ENCODE measurements at places on chromosomes 5 and 9.

DNA sequence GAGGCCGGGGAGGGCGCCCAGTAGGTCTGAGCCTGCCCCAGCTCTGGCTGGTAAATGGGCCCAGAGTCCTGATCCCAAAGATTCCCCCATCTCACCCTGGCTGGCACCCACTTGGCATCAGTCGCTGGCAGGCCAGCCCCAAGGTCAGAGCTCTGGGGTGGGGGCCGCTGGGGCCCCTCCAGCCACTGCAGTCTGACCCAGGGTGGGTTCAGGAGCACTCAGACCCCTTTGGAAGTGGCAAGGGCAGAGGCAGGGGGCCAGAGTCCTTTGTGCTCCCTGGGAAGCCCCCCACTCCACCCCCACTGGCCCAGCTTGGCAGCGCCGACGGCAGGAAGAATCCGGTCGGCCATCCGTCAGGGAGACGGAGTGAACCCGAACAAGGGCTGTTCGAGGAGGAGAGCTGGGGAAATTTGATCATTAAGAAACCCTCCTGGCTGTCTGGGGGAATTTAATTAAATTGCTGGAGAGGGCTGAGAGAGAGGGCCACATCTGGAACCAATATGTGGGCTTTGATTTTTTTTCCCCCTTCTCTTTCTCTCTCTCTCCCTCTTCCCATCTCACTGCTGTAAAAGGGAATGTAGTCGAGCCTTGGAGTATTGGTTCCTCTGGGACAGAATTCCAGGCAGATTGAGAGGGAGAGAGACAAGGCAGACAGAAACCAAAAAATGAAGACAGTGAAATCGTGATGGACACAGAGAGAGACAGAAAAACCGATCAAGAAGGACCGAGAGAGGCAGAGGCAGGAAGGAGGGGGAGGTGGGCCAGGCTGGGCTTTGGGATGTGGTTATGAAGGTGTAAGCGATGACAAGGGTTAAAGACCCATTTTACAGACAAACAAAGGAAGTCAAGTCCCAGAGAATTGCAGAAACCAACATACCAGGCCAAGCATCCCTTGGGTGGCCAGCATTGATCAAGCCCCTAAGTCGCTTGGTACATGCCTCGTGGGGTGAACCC lies 8.1 kb upstream of the ASB6 start:
- peak; percentile 86 for DNase-seq

- no peak for DNase-seq
These were observed 652.6 kb downstream of the CCDC171 start for GRCh38 chr9:16205455-16205854.

GRCh38 chr5:173451031-173451430 lies 122.8 kb upstream of the STC2 start:
- DNase-seq: no peak

DNA sequence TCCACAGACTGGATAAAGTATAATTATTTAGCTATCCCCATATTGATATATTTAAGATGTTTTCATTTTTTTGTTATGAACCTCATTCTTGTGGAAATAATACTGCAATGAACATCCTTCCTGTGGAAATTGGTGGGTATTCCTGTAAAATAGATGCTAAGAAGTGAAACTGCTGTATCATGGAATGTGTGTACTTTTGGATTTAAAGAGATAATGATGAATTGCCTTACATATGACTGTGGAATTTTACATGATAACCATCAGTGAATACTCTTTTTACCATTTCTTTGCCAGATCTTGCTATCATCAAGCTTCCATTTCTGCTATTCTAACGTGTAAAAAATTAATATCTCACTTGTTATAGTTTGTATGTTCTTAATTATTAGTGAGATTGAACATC lies 847.9 kb downstream of the EFNA5 start:
- no peak for DNase-seq

GRCh38 chr9:116002181-116002580 lies 151.4 kb upstream of the PAPPA start:
- DNase-seq: no peak

DNA sequence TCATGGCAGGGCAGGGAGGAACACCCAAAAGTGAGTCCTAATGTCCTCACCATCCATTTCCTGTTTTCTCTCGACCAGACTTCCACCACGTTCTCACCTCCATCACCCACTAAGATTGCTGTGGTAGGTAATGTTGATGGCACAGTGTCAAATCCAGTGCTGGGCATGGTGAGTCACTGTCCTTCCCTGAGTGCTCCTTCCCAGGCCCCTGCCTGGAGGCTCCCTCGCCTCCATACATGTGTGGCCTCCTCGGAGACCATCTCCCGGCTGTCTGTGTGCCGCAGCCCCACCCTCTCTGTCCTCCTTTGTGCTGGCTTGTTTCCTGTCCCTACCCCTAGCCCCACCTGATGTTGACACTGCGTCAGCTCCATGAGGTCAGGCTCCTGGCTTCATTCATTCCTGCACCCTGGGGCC lies 177.5 kb downstream of the SYK start:
- DNase-seq: no peak

DNA sequence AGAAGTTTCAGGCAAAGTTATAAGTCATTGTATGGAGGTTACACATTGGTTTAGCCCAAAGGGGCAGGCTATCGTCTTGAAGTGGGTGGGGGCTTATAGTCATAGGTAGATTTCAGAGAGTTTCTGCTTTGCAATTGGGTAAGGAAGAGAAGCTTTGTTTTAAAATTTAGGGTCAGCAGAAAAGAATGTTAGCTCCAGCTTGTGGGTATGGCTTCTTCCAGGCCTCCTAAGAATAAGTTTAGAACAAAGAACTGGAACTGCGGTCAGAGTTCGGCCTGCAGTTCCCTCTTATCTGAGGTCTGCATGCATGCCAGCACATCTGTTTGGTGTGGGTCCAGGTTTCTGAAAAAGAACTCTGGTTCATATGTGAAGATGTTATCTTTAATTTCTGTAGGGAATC lies 96.1 kb downstream of the CYFIP2 start:
- no peak for DNase-seq

DNA sequence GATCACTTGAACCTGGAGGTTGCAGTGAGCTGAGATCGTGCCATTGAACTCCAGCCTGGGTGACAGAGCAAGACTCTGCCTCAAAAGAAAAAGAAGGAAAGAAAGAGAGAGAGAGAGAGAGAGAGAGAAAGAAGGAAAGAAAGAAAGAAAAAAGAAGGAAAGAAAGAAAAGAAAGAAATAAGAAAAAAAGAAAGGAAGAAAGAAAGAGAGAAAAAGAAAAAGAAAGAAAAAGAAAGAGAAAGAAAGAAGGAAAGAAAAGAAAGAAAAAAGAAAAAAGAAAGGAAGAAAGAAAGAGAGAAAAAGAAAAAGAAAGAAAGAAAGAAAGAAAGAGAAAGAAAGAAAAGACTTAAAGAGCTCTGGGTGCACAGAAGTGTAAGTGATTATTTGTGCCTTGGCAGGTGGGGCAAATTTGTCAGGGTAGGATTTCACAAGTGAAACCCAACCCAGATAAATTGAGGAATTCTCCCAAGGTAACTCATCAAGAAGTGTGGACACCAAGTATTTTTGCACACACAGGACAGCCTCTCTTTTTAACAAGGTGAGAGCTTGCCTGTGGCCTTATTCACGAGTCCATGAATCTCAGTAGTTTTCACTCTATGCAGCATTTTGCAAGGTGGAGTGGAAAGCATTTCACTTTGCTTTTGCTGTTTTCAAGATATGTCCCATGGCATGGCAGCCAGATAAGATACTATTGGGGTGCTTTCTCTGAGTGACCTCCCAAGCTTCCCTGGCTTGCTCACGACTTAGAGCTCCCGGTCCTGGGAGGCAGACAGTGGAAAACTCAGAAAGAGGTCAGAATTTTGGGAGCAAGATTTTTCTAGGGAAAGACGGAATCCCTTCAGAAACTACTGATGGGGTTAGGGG lies 57.8 kb downstream of the C9orf153 start:
- DNase-seq: no peak

DNA sequence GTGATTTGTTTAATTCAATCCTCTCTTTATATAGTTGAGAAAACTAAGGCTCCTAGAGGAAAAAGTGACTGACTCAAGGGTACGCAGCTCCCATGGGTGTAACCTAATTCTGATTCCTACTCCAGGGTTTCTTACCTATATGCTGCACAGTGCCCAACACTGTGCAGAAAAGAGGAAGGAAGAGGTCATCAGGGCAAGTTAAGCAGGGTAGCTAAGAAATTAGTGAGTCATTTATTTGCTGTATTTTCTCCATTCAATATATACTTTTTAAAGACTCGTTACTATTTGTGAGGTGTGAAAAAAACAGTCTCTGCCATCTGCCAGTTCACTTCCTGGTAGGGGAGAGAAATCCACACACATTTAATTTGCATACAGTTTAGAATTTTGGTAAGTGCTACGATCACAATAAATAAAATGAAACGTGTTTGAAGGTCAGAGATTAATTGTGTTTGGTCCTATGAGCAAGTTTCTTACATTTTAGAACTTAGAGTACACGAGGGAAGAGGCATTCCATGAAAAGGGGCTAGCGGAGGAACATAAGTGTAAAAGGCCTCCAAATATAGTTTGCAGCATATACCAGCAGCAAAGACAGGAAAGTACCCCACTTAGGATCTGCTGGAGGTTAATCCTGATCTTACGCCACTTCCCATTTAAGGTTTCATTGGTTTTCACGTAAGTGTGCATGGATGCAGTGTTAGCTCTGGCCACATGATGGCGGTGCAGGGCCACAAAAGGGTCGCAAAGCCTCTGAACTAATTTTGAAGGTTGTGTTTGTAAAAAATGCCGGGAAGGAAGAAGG lies 59.9 kb upstream of the TLR4 start:
- peak; percentile 17 for DNase-seq

- DNase-seq: no peak
These were observed 46.5 kb upstream of the VDAC1 start for GRCh38 chr5:134051305-134051704.

DNA sequence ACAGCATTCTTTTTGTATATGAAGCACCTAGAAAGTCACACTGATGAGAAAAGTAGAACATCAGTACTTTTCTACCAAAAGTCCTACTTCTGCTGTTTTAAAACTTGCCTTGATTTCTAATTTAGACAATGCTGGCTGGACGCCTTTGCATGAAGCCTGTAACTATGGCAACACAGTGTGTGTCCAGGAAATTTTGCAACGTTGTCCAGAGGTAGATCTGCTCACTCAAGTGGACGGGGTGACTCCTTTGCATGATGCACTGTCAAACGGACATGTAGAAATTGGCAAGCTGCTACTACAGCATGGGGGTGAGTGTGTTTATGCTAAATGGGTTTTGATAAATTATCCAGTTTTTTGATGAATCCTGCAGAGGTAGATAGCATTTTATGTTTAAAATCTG lies 73.5 kb downstream of the SLF1 start:
- no peak for DNase-seq

DNA sequence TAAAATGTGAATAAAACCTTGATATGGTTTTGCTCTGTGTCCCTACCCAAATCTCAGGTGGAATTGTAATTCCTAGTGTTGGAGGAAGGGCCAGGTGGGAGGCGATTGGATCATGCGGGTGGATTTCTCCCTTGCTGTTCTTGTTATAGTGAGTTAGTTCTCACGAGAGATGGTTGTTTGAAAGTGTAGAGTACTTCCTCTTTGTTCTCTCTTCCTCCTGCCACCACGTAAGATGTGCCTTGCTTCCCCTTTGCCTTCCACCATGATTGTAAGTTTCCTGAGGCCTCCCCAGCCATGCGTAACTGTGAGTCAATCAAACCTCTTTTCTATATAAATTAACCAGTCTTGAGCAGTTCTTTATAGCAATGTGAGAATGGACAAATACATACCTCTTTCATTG lies 34.9 kb downstream of the TARS1 start:
- no peak for DNase-seq

DNA sequence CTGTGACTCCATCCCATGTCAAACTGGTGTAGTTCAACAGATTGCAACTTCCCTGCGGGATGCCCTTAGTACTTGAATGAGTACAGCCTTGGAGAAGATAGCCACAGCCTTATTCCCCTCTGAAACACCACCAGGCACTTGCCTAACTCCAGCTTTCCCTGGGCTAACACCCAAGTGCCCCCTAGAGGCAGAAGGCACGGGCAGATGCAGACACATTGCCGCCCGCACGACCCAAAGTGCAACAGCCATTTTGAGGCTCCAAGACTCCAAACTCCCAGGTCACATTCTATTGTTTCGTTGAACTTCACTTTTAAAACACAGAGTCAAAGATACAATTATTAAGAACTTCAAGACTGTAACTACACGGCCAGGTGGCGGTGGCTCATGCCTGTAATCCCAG lies 163.6 kb upstream of the CDH6 start:
- no peak for DNase-seq

GRCh38 chr9:125515983-125516940 lies 190.7 kb downstream of the MAPKAP1 start:
- no peak for DNase-seq

DNA sequence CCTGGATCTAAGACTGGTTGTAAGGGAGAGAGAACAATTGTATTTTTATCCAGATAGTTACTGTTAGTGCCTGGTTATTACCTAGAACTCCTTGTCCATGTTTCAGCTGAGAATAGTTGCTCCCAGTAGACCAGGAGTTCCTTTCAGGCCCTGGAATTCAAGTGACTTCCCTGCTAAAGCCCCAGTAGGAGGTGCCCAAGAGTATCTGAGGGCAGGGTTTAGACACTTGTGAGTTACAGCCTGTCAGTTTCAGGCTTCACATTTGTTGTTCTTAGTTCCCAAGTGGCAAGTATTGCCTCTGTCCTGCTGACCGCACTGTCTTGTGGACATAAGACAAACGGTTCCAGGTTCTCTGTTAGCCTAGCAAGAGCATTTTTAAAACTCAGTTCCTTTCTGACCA lies 743.9 kb upstream of the SEMA6A start:
- DNase-seq: no peak

DNA sequence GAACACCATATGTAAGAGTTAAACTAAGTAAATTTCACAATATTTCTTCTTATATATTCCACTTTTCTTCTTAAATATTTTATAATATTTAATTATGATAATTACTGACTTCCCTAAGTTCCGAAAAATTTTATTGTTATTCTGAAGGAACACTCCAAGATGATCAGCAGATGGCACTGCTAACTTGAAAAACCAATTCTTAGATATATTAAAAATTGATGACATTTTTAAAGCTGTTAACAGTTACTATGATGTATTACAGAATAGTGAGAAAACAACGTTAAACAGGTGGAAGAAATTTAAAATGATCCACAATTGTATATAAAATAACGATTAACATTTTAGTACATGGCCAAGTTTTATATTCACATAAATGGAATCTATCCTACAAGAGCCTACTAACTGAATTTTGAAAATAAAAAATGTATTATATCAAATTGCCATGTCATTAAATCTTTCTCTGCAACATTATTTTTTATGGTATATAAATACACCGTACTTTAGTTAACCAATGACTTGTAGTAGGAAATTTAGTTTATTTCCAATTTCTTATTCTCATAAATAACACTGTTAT lies 30.1 kb upstream of the MUSK start:
- DNase-seq: no peak

DNA sequence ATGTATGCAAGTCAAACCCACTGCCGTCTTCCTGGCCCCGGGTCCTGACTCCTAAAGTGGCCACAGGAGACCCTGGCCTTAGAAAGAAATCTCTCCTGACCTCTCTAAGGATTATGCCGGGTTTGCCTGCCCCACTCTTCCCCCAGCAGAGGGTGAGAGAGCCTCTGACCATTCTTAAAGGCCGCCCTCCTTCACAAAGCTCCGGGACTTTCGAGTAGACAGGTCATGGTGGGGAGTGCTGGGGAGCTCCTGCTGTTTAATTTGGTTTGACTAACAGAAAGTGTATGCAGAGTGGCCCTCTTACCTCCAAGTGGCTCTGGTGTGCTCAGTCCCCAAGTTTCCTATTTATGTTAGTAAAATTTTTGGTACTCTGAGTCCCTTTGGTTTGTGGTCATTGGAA lies 111.8 kb downstream of the LRRC70 start:
- DNase-seq: no peak

All from fibroblast of skin of left quadriceps (primary cell).